ENCODE measurements at places on chromosomes 1 and 21.

DNA sequence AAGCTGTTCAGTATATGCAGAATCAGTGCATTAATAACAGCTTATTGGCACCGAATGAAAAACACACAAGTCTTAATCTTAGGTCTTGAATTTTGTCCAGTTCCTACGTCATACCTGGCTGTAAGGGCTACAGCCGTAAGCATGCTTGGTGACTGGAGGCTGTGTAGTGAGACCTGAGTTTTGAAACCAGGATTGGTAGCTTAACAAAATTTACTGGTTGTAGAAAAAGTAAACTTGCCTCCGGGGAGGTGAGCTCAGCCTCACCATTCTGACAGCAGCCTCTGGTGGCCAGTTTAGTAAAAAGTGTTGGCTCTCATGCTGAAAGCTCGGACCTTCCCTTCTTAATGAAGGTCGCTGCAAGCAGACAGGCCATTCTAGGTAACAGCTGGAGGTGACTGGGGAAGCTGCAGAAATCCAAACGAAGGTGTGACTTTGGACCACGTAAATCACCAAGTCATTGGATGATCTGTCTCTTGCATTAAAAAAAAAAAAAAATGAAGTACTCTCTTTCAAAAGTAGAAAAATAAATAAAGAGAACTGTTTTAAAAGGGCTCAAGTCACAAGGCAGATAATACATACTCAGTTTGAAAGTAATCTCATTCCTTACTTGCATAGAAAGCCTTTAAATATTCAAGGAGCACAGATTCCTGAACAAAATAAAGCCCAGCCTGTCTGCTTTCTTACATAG, 48.9 kb downstream of the HLCS start:
- DNase-seq: no peak

DNA sequence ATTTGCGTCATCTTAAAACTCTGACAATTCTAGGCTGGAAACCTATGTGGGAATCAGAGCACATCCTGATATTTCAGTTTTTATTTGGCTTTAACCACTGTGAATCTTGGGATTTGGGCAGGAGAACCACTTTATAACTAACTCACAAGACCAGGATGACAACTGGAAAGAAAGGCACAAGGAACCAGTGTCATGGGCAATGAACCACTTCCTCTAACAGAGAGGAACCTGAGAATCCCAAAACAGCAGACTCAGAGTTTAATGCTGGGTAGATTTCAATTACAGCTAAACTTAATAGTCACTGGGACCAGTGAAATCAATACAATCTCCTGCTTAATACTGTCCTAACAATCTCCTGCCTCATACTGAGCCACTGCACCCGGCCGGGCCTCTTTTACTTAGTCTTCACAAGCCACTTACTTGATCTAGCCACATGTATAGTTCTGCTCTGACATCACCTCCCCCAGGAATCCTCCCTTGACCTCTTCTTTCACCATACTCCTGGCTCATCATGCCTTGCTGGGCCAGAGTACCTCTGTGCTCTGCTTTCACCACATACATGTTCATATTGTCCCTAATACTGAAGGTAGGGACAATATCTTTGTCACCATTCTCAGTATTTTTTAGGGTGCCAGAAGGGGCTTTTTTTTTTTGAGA, 20.2 kb upstream of the SLFNL1 start:
- DNase-seq: no peak

- DNase-seq: no peak
Observed at GRCh38 chr1:78760858-78761257, 111.2 kb downstream of the IFI44 start.

DNA sequence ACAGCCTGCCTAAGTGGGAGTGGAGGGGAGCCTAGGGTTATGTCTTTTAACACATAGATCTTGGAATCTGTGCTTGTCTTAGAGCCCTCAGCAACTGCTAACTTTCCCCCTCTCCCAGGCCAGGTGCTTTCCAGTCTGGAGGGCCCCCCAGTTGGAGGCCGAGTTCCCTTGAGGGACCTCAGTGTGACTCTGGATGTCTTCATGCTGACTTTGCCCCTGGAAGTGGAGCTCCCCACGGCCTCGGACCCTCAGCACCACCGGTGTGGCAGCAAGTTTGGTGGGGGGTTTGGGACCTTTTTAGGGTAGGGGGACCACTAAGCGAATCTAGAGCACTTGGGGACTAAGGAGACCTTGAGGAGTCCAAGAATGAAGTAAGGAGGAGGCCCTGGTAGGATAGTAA, 22.9 kb downstream of the HYI start:
- DNase-seq: no peak

DNA sequence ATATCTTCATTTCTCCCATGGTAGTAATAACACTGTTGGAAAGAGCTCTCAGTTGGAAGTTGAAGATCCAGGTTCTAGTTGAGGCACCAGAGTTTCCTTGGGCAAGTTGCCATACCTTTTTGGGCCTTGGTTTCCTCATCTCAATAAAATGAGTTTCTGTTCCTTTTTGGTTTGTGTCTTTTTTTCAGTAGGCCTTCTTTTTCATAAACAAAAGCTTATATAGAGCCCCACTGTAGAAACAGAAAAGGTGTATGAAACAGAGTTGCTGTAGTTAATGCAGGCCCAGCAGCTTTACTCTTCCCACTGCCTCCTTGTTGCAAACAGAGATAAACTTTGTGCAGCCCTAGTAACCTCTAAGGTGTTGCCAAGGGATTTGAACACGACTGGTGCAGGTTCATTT, 41.7 kb downstream of the WNT4 start:
- no peak for DNase-seq

- DNase-seq: no peak
Observed at GRCh38 chr1:18010945-18011344, 96.7 kb upstream of the IGSF21 start.

- DNase-seq: no peak
Observed at GRCh38 chr21:35099310-35099709, 50.2 kb upstream of the RUNX1 start.

- peak; percentile 37 for DNase-seq
Observed at GRCh38 chr1:23613191-23614031, 54.1 kb upstream of the ID3 start.

GRCh38 chr1:156894001-156894400, 483 bp downstream of the PEAR1 start:
- no peak for DNase-seq

- no peak for DNase-seq
Observed at GRCh38 chr1:178574345-178574744, 61.4 kb downstream of the TEX35 start.

- DNase-seq: no peak
Observed at GRCh38 chr1:8814865-8815264, 2.6 kb downstream of the RERE start.

- DNase-seq: no peak
Observed at GRCh38 chr1:51301844-51302162, 28.6 kb downstream of the TTC39A start.

DNA sequence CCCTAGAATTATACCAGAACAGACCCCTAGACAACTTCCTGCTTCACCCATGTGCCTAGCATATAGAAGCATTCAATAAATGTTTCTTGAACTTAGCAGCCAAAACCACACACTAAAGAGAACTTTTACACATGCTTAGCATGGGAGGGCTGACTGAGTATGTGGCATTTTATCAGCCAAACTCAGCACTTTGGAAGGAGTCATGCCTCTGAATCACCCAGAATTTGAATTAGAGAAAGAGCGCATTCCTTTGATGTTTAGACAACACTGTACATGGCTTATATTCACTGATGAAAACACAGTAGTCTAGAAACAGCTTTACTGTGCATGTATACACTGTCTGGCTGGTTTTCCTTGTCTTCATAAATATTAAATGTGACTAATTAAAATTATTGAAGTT, 26.1 kb downstream of the SPAG17 start:
- no peak for DNase-seq

DNA sequence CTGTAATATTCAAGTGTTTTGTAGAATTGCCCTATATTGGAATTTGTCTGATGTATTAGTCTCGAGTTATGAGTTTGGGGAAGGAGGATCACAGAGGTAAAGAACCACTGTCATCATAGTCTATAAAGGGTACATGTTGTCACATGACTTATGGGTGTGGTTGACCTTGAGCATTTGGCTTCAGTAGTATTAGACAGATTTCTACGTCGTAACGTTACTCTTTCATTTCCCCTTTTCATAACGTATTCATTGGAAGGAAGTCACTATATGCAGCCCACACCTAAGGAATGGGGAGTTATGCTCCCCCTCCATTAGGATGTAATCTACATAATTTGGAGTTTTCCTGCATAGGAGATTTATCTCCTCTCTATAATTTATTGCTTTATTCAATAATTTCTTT, 110.1 kb upstream of the VAV3 start:
- no peak for DNase-seq

- no peak for DNase-seq
Observed at GRCh38 chr1:47853059-47853458, 144.1 kb downstream of the TRABD2B start.

- DNase-seq: no peak
Observed at GRCh38 chr1:164709541-164710278, 150.7 kb downstream of the PBX1 start.

DNA sequence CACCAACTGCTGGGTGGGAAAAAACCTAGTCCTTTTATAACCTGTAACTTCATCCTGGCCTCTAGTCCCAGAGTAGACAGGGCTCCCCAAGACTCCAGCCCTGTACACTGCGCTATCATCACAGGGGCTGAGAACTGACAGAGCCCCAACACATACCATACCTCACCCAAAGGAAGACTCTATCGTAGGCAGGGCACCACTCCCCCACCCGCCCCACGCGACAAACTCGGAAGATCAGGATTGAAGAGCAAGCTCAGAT, 15.8 kb downstream of the INPP5B start:
- no peak for DNase-seq

DNA sequence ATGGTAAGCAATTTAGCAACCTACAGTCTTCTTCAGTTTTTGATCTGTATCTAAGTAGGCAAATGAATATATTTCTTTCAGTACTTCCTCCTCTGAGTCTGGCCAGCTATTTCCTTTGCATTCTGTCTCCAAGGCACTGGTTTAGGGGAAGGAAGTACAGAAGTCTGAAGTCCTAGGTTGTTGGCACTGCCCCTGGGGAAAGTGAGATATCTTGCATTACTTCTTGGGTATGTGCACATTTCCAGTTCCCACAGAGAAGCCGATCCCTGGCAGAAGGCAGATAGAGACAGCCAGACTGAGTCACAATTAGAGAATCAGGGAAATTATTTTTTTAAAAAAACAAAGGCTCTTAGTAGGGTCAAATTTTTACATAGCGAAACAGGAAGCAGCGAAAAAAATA, 98.8 kb downstream of the RASAL2 start:
- DNase-seq: no peak

DNA sequence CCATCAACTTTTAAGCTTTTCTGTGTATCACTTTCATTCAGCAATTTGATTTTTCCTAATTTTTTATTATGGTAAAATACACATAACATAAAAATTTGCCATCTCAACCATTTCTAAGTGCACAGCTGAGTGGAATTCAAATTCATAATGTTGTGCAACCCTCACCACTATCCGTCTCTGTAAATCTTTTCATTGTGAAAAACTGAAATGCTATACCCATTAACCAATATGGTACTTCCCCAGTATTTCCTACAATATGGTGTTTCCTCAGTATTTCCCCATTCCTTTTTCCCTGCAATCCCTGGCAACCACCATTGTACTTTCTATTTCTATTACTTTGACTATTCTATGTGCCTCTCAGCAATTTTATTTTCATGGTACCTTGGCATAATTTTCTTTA, 6.8 kb downstream of the STPG1 start:
- no peak for DNase-seq

GRCh38 chr1:95953015-95953414, 719.0 kb downstream of the RWDD3 start:
- no peak for DNase-seq

DNA sequence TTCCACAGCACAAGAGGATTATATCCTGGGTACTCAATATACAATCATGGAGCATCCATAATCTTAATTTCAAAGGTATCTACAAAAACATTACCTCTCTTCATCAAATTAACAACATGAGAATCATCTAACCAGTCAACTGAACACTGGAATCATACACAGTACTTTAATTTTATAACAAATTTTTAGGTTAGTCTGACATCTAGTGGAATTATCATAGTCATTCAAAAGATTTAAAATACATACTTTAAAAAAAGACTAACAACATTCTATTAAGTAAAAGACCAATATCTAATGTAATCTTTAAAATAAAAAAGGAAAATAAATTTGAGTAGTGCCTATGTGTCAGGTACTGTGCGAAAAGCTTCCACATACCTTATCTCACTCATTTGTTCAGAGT, 16.8 kb upstream of the SH3GLB1 start:
- no peak for DNase-seq

DNA sequence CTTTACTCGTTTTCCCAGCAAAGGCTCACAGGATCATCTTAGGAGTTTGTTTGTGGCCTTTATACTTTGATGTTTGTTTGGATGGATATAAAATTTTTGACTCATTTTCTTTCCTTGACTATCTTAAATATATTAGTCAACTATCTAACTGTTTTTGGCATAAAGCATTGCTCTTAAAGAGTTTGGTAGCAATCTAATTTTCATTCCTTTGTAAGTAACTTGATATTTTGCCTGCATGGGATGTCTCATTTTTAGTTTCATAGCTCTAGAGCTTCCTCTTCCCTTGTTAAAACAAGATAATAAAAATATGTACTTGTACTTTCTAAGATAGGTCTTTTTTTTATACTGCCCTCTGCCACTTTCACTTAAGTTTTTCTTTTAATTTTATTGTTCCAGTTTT, 161.9 kb downstream of the MAGI3 start:
- DNase-seq: no peak

DNA sequence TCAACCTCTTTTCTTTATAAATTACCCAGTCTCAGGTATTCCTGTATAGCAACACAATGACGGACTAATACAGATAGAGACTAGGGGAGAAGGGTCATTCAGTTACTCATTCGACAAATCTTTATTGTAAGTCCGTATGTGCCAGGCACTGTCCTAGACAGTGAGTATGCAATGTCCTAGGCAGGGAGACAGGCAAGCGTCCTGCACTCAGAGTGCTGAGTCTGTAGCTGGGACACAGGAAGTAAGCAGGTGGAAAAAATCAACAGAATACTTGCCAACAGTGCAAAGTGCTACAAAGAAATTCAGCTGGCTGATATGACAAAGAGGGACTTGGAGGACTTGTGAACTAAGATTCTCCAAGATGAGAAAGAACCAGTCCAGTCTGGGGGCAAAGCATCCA, 92.2 kb upstream of the ZBTB40 start:
- no peak for DNase-seq

- DNase-seq: no peak
Observed at GRCh38 chr1:31572323-31573104, 3.8 kb upstream of the TINAGL1 start.

GRCh38 chr1:206686478-206687249, 2.0 kb downstream of the MAPKAPK2 start:
- DNase-seq: no peak
